ENCODE measurements at places on chromosomes 1 and 21.
A peak's percentile ranks its signal among the peaks of the same experiment; 100 is the strongest.

DNA sequence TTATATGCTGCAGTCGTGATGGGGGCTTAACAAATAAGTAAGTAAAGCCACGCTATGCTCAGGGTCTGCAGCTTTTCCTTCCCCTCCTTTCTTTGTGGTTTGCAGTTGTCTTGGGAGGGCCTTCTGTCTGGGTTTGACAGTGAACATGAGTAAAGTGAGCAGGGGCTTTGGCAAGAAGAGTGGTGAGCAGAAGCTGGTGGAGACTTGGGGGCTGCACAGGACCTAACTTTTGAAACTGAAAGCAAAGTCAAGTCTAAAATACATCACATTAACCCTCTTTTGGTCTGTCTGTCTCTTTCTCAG lies 368.6 kb upstream of the VAMP3 start:
- no peak for DNase-seq

GRCh38 chr1:246099570-246099969 lies 407.5 kb downstream of the SMYD3 start:
- no peak for DNase-seq

DNA sequence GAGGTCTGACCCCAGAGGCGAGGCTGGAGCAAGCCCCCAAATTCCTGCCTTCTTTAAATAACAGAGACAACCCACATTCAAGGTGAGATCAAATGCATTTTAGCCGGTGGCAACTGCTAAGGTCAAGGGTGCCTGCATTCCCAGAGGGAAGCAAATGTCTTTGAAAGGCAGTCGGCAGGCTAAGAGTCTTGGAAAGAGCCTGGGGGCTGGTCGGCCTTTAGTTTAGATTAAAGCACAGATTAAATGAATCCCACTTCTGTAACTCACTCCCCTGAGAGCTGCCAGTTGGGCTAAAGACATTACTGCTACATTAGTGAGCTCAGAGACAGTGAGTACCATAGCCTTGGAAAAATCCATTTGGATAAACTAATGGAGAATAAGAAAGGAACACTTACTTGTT lies 59.2 kb downstream of the HTR6 start:
- no peak for DNase-seq

DNA sequence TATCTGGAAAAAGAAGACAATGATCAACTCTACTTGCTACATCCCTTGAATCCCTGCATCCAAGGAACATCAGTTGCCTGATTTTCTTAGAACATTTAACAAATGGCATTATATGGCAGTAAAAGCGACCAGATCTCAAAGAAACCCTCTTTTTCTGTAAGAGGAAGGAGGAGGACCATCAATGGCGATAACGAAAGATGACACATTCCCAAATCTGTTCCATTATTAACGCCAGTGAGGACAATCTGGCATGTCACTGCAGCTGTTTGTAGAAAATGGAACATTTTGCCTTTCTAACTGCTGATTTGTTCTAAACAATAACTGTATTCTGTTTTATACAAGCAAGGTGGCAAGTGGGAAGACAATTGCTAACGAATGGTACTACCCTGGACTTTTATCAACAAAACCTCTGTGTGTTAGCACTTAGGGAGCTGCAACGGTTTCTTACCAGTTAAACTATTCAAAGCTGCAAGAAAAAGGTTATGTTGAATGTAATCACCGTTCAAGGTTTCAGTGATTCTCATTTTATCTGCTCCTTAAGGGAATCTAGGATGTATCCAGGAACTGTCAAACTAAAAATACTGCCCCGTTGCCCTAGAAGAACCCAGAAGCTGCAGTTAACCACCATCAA lies 251.9 kb downstream of the SDCCAG8 start:
- DNase-seq, result no peak

DNA sequence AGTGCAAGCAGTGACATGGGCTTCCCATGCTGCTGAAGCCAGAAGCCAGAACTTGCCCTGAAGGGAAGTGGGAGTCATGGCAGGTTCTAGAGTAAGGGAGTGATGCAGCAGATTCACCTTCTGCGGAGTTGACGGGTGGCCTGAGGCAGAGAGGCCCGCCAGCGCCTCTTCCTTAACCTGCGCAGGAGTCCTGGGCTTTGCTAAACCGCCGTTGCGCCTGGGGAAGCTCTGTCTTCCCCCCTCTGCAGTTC lies 67.3 kb downstream of the OBSCN start:
- DNase-seq, result no peak

- DNase-seq, result no peak
Measured at GRCh38 chr1:14930247-14930965, 223.1 kb upstream of the TMEM51 start.

GRCh38 chr21:44498280-44499210 lies 41.5 kb downstream of the KRTAP10-1 start:
- DNase-seq, result no peak

DNA sequence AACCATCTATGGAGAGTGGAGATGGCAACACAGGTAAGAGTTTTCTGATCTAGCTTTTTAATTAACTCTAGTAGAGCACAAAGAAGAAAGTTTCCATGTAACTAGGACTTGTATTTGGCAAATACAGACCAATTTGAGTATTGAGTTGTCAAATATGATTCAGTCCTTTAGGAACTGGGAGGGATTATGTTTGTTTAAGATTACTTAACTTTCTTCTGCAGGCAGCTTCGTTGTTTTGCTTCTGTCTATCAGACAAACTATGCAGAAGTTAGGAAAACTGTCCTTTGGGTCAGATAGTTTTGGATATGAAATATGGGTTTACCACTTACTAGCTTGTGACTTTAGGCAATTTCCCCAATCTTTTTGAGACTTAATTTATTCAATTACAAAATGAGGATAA lies 111.8 kb downstream of the POU2F1 start:
- DNase-seq, result no peak

DNA sequence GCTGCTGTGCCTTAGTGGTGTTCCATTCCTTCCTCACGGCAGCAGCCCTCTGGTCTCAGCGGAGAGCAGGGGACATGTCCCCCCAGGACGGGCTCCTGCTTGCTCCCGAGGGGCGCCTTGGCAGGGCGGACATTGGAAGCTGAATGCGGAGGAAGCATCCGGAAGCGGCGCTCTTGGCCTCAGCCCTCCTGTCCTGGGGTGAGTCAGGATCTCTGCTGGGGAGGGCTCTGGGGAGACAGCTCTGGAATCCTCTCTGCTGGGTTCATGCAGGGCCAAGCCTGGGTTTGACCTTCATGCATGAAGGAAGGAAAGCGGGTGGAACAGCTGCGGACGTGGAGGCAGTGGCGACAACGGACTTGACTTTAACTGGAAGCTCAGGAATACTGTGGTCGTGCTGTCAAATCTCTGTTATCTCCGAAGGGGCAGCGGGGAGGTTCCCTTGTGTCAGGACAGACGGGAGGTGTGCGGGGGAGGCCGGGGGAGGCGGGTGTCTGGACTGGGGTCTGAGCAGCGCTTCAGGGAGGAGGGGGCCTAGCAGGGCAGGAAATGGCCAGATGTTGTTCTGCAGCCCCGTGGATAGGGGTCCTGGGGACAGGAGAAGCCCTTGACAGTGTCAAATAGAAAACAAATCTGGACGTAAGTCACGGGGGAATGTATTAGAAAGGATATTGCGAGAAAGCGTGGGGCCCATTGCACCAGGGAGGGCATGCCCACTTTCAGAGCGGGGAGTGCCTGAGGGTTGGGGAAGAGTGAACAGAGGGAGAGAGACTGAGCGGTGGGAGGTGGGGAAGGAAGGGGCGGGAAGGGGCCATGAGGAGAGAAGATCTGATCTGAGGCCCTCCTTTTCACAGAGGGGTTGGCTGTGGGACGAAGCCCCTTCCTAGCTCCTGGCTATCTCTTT lies 26.6 kb downstream of the CRYAA start:
- DNase-seq, result no peak

- DNase-seq, result no peak
Measured at GRCh38 chr1:89706700-89707012, 73.7 kb downstream of the LRRC8C start.

DNA sequence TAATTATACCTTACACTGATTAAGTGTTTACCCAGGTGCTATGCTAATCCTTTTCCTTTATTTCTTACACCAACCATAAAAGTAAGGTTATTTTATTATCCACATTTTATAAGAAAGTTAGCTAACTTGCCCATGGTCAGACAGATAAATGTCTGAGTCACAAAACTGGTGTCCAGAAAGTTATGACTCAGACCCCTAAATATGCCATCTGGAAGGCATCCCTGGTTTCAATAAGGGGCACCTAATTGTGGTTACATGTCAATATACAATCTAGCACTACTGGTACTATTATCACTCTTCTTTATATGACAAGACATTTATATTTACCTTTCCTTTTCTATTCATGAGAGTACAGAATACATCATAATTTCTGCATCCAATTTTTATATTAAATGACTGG lies 496.5 kb upstream of the ADGRL2 start:
- DNase-seq, result no peak

DNA sequence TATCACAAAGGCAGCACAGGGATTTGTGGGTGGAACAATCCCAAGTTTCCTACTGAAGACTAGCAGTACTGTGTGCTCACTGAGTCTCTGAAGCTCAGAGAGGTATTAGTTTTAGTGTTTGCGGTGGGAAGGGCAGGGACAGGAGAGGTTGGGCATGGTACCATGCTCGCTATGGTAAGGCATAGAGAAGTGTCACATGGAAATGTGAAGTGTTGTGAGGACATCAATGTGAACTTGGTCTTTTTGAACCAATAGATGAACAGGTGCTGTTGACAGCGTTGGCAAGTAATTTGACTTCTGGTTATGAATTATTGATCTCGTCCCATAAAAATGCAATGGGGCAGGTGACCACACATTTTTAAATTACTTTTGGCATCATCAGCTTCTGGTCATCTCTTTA lies 55.8 kb upstream of the ADAMTS1 start:
- DNase-seq, result no peak

GRCh38 chr1:85149805-85150204 lies 51.0 kb downstream of the SYDE2 start:
- DNase-seq, result no peak

GRCh38 chr1:230077011-230077410 lies 10.0 kb downstream of the GALNT2 start:
- no peak for DNase-seq

GRCh38 chr1:199273837-199274379 lies 635.1 kb downstream of the PTPRC start:
- no peak for DNase-seq

- peak; percentile 59 for DNase-seq
Measured at GRCh38 chr1:119611701-119612113, 36.4 kb downstream of the ZNF697 start.

DNA sequence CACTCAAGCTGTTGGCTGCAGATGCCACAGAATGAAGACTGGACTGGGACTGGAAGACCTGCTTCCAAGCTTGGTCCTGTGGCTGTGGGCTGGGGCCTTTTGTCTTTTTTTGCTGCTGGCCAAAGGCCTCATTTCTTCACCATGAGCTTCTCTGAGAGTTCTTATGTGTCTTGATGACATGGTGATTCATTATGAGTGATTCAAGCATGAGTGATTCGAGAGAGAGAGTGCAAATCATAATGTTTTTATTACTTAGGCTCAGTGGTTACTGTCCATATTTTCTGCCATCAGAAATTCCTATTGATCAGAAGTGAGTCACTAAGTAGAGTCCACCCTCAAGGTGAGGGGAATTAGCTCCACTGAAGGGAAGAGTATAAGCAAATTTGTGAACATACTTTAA lies 94.0 kb downstream of the PCP4 start:
- no peak for DNase-seq

- no peak for DNase-seq
Measured at GRCh38 chr1:209383907-209384709, 199.4 kb upstream of the CAMK1G start.

DNA sequence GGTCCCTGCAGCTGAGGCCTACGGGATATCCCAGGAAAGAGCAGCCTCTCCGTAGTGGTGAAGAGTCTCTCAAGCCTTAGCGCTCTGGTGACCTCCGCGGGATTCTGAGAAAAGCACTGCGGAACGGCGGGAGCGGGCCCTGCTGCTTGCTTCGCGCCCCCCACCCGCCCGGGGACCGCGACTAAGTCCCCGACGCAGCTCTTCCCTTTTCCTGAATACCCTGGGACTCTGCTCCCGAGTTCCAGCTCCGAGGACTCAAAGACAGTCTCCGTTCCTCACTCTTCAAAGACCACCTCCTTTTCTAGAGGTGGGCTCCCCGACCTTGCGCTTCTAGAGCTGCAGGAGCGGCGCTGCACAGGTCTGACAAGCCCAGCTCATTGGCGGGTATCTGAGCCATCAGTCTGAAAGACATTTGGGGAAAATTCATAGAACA lies 3.6 kb upstream of the PRRX1 start:
- DNase-seq, result no peak

GRCh38 chr1:43147625-43148327 lies 24.3 kb downstream of the EBNA1BP2 start:
- peak; percentile 87 for DNase-seq

DNA sequence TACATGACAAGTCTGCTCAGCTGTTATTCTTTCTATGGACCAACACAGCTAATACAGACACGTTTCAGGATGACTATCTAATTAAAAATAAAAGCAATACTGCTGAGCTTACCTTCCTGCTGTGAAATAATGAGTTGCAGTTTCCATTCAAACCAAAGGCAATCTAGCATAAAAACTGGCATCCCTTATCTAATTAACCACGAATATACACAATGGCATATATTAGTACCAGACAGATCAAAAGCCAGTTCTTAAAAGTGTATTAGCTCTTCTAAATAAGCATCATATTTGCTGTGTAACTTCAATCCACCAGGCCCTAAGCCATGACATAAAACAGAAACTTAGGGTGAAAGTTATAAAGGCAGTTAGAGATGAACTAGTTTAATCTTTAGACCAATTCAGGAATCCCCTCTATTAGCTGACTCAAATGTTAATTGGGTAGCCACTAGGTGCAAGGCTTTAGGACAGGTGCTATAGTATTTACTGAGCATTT lies 20.6 kb downstream of the TESK2 start:
- DNase-seq, result peak; percentile 15

GRCh38 chr1:151970128-151970527 lies 23.5 kb downstream of the S100A10 start:
- DNase-seq, result no peak

DNA sequence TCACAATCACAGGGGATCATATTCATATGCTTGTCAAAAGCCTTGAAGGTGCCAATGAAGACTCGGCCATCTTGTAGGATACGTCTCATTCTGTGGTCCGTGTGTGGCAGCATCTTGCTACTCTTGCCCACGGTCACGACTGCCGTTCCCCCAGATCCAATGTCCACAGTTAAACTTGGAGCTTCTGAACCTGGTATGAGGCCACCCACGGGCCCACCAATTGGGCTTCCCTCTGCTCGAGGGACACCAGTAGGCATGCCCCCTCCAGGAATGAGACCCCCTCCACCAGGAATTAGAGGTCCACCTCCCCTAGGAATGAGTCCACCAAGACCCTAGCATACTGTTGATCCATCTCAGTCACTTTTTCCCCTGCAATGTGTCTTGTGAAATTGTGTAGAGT lies 39.6 kb downstream of the MORN1 start:
- DNase-seq, result no peak

DNA sequence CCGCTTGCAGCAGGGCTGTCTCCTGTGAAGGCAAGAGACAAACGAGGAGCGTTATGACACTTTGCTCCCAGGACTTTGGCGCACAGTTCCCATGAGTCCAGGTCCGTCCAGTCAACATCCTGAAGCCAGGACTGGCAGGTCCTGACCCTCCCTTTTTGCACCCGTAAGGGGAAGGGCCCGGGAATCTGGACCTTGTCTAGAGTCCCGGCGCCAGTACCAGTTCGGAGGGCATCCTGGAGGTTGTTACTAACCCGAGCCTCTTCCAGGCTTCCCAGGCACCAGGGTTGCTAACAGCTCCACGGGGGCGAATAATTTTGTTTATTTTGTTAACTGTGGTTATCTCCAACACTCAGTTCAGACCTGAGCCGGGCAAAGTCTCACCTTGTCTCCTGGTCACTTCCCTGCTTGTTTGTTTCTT lies 682 bp upstream of the RWDD3 start:
- no peak for DNase-seq

Measured in NCI-H1930 (cell line).